ENCODE measurements at places on chromosomes 11 and 22.

DNA sequence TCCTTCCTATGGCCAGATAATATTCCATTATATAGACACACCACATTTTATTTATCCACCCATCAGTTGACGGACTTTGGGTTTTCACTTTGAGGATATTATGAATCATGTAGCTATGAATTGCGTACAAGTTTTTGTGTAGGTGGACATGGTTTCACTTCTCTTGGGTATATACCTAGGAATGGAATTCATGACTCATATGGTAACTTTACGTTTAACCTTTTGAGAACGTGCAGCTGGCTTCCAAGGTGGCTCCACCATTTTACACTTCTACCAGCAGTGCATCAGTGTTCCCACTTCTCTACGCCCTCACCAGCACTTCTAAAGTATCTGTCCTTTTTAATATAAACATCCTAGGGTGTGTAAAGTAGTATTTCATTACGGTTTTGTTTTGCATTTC is 112.0 kb downstream of the PLEKHA7 start:
- no peak for DNase-seq

- no peak for DNase-seq
Observed at GRCh38 chr22:47115921-47116320, 353.5 kb downstream of the TBC1D22A start.

DNA sequence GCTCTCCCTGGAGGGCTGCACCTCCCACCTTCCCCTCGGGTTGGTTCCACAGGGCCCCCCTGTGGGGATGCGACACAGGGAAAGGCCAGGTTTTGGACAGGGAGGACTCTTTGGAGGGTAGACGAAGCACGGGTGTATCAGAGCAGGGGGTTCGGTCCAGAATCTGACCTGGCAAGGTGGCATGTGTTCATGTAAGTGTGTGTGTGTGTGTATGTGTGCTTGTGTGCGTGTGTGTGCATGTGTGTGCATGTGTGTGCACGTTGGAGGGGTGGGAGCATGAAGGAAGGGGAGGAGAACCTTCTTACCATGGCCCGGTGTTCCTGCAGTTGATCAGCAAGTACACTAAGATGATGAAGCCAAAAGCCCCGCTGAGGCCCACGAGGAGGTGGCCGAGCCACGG is 14.7 kb downstream of the IL2RB start:
- DNase-seq = no peak

DNA sequence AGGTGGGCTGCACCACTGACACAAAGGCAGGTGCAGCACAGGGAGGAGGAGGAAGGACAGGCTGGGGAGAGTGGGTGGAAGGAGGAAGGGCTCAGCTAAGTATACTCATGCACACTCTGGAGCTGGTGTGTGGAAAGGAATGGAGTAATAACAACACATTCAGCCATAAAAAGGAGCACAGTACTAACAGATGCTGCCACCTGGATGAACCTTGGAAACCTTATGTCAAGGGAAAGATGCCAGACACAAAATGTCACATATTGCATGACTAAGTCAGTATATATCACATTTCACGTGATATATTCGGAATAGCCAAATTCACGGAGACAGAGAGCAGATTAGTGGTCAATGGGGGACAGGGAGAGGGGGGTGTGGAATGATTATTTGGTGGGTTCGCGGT is 389.6 kb upstream of the SYN3 start:
- DNase-seq = no peak

DNA sequence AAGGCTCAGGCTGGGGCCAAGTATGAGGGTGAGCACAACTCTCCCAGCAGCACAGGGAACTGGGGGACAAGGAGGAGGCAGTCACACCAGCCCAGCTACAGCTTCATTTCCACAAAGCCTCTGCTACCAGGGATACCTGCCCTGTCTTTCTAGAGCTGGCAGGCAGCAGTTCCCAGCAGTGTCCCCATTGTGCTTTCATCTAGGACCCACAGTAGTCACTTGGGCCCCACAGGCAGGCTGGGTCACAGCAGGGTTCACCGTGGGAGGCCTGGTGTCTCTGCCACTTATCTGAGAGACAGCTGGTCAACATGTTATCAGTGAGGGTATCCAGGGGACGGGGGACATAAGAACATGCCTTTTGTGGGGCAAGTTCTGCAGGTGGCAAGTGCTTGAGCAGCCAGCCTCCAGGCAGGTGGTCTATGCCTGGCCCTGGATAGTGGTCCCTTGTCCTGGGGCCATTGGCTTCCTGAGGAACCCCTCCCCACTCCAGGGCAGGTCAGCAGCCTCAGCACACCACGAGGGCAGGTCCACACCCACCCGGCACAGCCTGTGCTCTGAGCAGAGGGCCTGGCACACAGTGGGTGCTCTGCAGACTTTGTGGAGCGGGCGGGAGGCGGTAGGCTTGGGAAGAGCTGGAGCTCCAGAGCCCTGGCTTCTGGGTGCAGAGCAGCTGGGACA is 29.9 kb downstream of the GNAZ start:
- DNase-seq = no peak

GRCh38 chr11:118144301-118145268 is 8.0 kb downstream of the SCN4B start:
- no peak for DNase-seq

GRCh38 chr11:21485006-21485405 is 707.9 kb upstream of the ANO5 start:
- DNase-seq = no peak

DNA sequence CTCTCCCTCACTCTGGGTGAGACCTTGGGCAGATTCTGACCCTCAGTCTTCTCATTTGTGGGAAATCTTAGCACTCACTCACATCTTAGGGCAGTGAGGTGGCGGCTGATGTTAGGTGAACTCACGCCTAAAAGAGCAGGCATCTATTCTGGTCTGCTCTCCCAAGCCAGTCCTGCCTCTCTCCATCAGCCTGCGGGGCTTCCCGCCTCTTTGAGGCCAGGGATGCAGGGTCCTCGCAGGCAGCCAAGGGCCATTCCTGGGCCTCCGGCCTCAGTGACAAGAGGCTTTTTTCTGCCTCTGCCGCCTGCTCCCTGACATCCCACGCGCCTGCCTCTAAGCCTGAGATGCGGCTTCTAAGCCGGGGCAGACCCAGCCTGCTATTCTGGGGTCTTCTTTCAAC is 13.8 kb upstream of the FGF4 start:
- DNase-seq = no peak

DNA sequence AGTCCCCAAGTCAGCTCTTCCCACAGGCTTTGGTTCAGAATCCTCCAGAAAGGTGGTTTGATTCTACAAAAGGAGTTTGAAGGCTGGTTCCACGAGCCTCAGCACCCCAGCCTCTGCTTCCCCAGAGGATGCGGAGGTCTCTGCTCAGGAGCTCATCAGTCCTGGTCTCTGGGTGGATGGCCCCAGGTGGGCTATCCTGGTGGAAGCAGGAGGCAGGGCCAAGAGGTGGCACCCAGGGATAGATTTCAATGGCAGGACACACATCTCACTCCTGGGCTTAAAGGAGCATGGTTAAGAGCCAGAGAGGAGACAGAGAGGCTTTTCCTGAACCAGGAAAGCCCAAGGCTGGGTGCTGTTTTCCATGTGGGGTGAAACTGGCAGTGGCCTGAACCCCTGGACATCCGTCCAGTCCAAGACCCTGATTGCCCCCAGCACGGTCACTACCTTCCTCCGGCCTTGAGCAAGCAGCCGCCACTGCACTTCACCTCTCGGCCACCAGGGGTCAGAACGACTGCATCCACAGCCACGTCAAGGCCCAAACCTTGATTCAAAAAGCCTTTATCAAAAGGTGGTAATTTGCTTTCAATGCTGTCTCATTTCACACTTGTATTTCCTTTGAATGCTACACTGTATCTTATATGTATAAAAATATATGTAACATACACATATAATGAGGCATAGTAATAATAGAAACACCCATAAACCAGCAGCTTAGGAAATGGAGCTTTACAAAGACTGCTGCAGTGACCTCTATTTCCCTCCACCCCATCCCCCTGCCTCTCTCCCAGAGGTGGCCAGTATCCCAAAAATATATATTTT is 19.3 kb upstream of the FXYD2 start:
- DNase-seq = peak; percentile 12

DNA sequence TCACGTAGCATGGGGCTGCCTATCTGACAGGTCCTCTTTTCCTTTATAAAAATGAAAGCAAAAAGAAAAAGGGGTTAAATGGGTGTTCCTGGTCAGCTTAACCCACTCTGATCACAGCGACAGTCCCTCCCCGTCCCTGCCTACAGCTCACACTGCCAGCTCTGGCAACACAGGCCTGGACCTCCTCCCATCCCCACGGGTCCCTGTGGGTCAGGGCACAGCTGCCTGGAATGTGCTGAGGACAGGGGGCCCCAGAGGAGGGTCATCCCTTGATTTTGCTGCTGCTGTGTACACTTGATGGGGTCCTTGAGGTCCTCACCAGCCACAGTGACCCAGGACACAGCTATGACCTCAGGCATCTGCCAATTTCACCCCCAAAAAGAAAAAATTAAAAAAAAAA is 29.6 kb upstream of the CYP2D6 start:
- no peak for DNase-seq

- DNase-seq = peak; percentile 7
Observed at GRCh38 chr11:31487848-31488247, 21.6 kb downstream of the IMMP1L start.

GRCh38 chr11:22343371-22344032 is 5.3 kb downstream of the SLC17A6 start:
- DNase-seq = no peak

DNA sequence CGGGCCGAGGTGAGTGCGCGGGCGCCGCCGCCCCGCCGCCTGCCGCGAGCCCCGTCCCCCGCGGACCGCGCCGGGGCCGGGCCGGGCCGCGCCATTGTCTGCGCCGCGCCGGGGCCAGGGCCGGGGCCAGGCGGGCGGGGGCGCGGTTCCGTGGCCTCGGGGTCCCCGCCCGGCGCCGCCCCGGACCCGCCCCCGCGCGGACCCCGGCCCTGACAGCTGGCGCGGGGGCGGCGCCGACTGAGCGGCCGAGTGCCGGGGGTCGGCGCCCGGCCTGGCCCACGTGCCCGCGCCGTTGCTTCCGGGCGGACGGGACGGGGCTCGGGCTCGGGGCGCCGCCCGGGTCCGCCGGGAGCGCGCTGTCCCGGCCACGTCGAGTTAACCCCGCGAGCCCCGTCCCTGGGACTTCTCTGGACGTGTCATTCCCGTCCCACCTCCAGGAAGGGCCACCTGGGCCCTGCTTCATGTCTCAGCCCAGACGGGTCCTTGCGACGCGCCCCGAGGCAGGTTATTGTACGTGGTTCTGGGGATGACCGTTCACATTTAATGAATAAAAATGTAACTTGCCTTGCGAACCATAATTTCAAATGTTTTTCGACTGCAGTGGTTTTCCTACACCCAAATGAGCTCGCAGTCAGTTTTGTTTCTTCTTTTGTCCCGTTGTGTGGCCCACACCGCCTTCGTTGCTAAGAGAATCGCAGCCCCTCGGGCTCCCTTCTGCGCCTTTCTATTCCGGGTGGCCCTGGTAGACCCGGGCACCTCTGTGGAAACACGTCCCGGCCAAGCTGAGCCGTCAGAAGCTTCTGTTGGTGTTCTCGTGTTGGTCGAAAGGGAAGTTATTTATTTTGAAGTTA is 562 bp downstream of the ZBED4 start:
- DNase-seq = no peak

GRCh38 chr22:36439481-36440271 is 41.8 kb downstream of the TXN2 start:
- peak; percentile 77 for DNase-seq

DNA sequence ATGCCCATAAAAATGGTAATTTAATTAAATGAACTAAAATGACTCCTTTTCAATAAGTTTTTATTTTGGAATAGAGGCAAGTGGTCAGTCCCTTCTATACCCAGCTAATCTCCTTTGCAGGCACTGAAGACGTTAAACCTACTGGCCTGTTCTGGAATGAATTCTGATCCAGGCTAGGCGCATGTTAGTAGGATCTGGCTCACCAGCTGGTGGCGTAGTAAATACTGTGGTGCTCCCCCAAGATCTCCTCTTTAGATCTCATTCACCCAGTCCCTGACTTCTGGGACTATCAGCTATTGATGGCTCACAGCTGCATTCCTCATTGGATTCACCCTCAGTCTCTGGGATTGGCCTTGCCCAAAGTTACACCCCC is 173.7 kb upstream of the DDI1 start:
- DNase-seq = no peak

DNA sequence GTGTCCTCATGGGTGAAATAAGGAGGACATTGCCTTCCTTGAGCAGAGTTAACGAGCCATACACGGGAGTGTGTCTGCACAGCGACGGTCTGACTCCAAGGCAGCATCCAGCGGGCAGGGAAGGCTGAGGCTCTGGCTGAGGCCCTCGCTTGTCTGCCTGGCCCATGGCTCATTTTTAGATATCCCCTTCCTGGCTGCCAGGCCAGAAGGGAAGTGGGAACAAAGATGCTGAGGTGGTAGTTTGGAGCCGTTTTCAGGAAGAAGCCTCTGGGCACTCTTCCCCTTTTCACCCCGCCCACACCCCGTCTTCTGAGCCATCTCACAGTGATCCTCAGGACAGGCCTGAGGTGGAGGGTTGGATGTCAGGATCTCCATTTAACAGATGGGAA is 3.0 kb upstream of the SLCO2B1 start:
- DNase-seq = no peak

DNA sequence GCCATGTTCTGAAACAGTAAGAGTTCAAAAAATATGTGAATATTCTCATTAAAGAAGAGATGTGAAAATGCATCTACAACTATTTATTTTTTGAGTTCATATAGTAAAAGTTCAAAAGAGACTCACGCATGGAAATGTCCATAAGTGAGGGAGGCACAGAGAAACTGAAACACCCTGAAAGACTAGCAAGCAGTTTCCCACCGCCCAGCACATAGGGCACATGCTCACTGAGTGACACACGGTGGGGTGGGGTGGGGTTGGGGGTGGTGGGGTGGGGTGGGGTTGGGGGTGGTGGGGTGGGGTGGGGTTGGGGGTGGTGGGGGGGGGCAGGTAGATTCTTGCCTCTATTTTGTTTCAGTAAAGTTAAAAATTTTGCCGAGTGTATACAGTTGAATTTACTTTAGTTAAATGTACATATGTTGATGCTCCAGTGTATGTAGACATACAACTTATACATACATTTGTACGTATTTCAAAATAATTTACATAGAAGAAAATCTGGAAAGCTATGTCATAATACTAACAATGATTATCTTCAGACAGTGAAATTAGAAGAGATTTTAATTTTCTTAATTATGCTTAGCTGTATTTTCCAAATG is 6.3 kb downstream of the CCDC34 start:
- no peak for DNase-seq

DNA sequence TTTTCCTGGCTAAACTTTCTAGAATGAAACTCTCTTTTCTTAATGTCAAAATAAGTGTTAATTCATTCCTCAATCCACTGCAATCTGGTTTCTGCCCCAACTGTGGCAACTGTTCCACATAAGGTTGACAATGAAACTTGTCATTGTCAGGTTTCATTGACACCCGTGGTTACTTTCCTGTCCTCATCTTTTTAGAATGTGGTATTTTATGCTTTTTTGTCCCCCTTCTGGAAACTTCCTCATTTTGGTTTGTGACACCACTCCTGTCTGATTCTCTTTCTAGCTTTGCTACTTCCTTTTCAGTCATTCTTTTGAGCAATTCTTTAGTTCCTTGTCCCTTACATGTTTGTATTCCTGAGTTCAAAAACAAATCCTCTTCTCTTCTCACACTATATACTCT is 7.5 kb upstream of the PDE3B start:
- no peak for DNase-seq

- no peak for DNase-seq
Observed at GRCh38 chr11:73116636-73117035, 25.5 kb downstream of the FCHSD2 start.

GRCh38 chr11:29163231-29163630 is 853.6 kb downstream of the KCNA4 start:
- no peak for DNase-seq

Data from RCC 7860 (cell line).